ENCODE measurements at places on chromosomes 3 and 15. TPM values are rescaled to one million over a fixed set of nuclear protein-coding genes. Genes with fewer than 3 reads are reported as not detected.

DNA sequence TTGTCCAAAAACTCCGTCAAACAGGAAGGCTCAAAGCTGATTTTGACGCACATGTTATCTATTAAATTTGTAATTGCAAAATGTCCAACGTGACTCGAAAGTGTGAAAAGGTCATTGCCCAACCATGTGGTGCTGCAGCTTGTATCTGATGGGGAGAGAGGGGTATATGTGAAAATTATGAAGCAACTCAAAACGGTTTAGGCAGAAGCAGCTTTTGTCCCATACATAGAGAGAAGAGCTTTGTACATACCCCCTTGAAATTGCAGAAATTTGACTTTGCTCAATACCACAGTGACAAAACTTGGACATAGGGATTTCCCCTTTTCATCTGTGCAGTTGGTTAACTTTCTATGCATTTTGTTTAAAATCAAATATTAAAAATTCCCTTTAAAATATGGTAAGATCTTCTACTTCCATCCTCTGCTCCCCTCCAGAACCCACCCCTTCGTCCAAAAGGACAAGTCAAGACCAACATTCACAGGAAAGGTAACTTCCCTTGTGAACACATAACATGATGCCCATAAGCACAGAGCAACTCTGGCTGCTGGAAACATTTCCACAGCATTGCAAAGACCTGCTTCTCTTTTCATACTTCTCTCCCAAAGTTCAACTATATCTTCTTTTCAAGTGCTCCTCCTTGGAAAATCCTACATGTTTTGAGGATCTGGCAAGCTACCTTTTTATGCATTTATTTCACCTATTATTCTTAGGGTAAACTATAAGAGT, 253.7 kb upstream of the THBS1 start:
- no peak for DNase-seq

GRCh38 chr15:80557441-80558234, 137.5 kb upstream of the ABHD17C start:
- no peak for DNase-seq

DNA sequence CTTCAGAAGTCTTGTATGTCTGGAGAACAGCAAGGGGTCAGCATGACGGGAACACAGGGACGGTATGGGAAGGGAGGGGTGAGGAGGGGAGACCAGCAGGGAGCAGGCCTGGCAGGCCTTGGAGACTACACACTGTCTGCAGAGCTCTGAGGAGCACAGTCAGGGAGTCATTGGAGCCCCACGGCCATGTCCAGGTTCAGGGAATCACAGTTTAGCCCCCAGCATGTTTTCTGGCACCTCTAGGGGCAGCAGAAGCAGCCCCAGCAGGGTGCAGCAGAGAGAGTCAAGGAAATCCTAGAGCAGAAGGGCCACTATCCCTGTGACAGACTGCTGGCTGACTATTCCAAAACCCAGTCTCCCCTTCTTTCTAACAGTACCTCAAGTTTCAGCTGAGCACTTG, 3.2 kb downstream of the LAMP3 start:
- DNase-seq, result no peak

DNA sequence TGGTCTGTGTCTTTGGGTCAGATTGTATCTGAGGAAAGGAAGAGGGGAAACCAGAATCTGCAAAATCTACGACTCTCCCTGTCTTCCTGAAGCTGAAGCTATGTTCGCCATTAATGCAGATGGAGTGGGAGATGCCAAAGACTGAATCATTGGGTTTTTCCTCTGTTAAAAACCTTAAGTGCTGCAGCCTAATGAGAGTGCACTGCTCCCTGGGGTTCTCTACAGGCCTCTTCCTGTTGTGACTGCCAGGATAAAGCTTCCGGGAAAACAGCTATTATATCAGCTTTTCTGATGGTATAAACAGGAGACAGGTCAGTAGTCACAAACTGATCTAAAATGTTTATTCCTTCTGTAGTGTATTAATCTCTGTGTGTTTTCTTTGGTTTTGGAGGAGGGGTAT, 24.0 kb downstream of the RMDN3 start:
- DNase-seq, result no peak

GRCh38 chr3:160224811-160225175, 429 bp upstream of the C3orf80 start:
- no peak for DNase-seq

- peak; percentile 97 for DNase-seq
Measured at GRCh38 chr3:187811585-187812250, 66.5 kb upstream of the BCL6 start.

- DNase-seq, result no peak
Measured at GRCh38 chr3:9507586-9508578, 45.7 kb downstream of the LHFPL4 start.

GRCh38 chr15:84926491-84927230, 42.2 kb downstream of the SLC28A1 start:
- DNase-seq, result no peak

DNA sequence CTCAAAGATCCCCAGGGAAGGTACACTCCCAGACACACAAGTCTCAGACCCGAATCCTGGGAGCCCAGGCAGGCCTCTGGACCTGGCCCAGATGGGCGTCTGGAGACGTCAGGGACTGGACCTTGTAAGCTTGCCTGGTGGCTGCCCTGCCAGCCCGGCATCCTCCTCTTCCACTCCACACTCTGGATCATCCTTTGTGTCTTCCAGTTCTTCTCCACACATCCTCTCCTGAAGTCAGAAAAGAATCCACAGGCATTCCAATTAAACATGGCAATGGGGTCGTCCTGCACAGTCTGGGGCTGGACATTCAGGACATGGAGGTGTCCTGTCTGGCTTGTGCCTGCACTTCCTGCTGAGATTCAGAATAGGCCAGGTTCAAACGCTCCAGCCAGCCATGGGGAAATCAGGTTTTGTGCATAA, 208.8 kb upstream of the IGF1R start:
- no peak for DNase-seq

- no peak for DNase-seq
Measured at GRCh38 chr3:157414861-157415260, 21.8 kb upstream of the PTX3 start.

GRCh38 chr3:71713041-71713440, 12.2 kb downstream of the EIF4E3 start:
- peak; percentile 22 for DNase-seq

GRCh38 chr3:73808862-73809509, 184.2 kb upstream of the PDZRN3 start:
- peak; percentile 88 for DNase-seq

DNA sequence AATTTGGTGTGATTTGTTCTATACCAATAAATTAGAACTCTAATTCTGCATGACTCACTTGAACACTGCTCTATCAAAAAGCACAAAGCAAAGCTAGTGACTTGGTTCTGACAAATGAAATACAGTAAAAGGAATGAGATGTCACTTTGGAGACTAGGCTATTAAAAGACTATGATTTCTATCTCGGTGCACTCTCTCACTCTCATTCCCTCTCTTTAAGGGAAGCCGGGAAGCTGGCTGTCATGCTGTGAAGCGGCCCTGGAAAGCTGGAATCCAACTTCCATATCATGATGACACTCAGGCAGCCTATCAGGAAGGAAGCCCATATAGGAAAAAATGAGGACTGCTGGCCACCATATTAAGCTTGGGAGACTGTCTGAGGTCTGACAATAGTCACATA, 590.1 kb upstream of the CBLB start:
- DNase-seq, result no peak

GRCh38 chr15:50126072-50126471, 7.0 kb upstream of the ATP8B4 start:
- no peak for DNase-seq

DNA sequence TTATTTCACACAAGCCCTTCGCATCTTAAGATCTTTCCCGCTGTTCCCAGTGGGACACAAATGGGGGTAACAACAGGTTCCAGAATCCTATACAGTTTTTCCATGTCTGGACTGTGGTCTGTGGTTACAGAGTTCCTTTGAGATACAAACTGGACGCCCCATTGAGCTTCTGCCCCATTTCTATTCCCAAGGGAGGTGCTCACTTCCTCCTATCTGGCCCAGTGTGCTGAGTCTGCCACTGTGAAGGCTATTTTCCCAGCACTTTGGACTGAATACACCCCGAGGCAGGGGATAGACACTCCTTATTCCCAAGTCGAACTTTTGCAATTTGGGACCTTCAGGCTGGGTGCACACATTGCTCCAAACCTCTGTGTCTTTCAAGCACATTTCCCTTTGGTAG, 44.0 kb downstream of the MESD start:
- no peak for DNase-seq

DNA sequence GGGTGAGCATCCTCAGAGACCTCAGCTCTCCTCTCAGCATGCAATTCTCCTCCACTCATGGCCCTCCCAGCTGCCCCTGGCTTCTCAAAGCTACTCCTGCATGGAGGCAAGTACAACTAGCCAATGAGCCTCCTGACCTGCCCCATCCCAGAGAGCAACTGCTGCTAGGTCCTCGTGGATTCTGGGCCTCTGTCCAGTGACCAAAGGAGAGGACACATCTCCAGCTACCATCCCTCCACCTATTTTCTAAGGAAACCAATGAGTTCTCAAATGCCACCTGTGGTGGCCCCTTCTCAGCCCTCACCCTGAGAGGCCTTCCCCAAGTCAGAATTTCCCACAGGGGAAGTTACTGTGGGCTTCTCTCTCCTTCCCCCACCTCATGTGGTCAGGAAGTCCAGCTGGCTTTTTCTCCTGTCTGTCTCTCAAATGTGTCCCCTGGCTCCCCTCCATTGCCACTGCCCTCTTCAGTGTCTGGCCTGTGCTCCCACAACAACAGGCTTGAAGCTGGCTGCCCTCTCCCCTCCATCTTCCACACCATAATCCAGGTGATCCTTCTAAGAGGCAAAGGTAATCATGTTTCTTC, 43.0 kb downstream of the LIPC start:
- no peak for DNase-seq

DNA sequence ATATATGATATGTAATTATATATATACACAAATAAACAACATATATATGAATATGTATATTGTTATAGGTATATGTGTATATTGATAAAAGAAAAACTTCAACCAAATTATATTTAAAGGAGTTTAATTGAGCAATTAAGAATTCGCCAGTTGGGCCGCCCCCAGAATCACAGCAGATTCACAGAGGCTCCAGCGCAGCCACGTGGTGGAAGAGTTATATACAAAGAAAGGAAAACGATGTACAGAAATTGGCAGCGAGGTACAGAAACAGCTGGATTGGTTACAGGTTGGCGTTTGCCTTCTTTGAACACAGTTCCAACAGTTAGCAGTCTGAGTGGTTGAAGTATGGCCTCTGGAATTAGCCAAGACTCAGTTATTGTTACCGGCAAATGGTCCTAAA, 137.3 kb upstream of the SLC24A5 start:
- DNase-seq, result no peak

DNA sequence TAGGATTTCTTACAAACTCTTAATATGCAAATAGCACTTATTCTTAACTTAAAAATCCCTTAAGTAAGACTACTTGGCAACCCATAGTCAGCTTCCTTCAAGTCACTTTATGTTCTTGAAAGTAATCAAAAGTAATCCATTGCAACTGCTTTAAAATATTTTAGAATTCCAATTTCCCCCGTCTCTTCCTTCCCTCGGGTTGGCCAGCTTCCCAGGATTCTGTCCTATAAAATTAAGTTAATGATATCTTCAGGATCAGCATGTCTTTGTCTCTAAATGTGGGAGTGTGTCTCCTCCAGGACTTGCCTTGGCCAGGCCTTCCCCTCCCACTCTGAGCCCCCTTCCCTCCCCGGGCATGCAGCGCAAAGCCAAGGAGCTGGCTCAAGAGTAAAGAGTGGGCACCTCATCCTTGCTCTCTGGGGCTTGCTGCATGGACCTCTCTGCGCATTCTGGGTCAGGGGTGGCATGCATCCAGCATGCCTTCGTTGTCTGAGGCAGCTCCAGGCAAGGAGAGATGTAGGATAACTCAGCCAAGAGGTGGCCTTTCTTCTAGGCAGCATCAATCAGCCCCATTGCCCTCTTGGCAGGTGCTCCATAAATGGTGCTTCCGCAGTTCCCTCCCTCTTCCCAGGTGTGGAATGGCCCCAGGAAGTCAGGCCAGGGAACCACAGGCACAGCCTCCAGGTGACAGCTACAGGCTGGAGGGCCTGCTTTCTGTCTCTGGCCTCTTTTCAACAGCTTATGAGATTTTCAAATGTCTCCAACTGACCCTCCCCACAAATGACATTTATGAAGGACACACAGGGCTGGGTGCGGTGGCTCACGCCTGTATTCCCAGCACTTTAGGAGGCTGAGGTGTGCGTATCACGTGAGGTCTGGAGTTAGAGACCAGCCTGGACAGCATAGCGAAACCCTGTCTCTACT, 108.7 kb upstream of the ALDH1A3 start:
- DNase-seq, result no peak

GRCh38 chr3:187181454-187182170, 15.7 kb upstream of the RTP1 start:
- peak; percentile 84 for DNase-seq

DNA sequence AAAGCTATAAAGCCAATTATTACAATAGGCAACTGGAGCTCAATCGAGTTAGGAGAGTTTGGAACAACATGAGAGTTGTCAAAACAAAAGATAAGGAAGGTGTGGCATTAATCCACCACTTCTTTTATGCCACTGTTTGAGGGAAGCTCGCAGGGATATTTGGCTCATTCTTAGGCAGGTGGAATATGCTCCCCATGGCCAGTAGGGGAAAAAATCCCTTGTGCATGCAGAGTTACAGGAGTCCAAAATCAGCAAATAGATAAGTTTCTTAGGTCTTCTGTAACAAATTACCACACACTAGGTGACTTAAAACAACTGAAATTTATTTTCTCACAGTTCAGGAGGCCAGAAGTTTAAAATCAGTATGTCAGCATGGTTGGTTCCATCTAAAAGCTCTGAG, 135.4 kb upstream of the SYNPR start:
- no peak for DNase-seq

DNA sequence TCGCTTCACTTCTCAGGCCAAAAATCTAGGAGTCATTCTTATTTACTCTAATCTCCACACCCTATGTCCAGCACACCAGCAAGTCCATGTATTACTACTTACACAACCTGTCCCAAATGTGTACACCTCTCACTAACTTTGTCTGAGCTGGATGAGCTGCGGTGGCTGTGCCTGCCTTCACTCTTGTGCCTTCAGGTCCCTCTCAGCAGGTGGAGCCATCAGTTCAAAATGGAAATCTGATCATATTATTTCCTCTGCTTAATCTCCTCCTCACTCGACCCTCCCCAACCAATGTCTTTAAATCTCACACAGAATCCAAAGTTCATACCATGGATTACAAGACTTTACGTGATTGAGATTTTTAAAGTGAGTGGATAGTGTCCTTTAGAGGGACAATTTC, 82.8 kb downstream of the SSR3 start:
- no peak for DNase-seq

DNA sequence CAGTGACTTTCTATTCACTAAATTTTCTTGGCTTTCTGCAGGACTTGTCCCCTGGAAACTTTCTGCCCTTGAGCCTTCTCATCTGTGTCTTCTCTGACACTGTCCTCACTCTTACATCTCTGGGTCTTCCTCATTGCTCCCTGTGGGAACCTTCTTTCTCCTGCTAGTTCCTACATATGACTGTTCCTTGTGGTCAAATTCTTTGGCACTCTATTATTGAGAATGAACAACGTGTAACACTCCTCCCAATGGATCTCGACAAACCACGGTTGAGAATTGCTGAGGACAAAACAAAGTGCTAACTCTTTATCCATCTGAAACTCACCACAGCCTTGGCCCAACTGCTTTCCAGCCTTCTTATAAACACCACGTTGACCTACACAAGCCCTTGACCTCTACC, 3.5 kb upstream of the FAM81A start:
- no peak for DNase-seq

Gene FBXW12
- total RNA-seq, result not detected

Gene CHDH
- under 0.01 TPM for total RNA-seq

Gene ITPKA
- total RNA-seq, result 3.1 TPM

Gene SLC6A20
- total RNA-seq, result 0.13 TPM

Gene TLR9
- total RNA-seq, result not detected

Gene GOLIM4
- 17.8 TPM for total RNA-seq

Gene GOLGA8H
- 0.13 TPM for total RNA-seq

Gene SFMBT1
- 8.1 TPM for total RNA-seq

Gene MYZAP
- total RNA-seq, result 2.4 TPM

Measured in bronchial epithelial cell (primary cell).